ENCODE measurements at places on chromosomes 11 and 22. TPM values are rescaled to one million over a fixed set of nuclear protein-coding genes. Genes with fewer than 3 reads are reported as not detected.

The MOGAT2 gene
- 0.08 TPM for total RNA-seq

The RIBC2 gene
- total RNA-seq = 2.9 TPM

The BCR gene
- 32.1 TPM for total RNA-seq

The ABCC8 gene
- total RNA-seq = 0.18 TPM

The TH gene
- not detected for total RNA-seq

All from Panc1 (cell line).